ENCODE measurements at places on chromosomes 16 and 17. TPM values are rescaled to one million over a fixed set of nuclear protein-coding genes. Genes with fewer than 3 reads are reported as not detected.

- 0 out of 2 replicates have a peak, but pooled peaks cover 3% of the 10 kb centered on the region for H3K36me3 ChIP-seq
- DNase-seq, result peak; percentile 76
- H3K27me3 ChIP-seq, result no peaks in the 10 kb centered on the region
These were observed 17.4 kb upstream of the C17orf107 start for GRCh38 chr17:4881761-4882555.

GRCh38 chr17:78759203-78759968 is 22.7 kb downstream of the CYTH1 start:
- H3K27ac ChIP-seq, result no peak overlapping the region
- no peaks in the 10 kb centered on the region for H3K4me1 ChIP-seq
- H3K27me3 ChIP-seq, result no peaks in the 10 kb centered on the region
- no peak overlapping the region for H3K4me3 ChIP-seq

DNA sequence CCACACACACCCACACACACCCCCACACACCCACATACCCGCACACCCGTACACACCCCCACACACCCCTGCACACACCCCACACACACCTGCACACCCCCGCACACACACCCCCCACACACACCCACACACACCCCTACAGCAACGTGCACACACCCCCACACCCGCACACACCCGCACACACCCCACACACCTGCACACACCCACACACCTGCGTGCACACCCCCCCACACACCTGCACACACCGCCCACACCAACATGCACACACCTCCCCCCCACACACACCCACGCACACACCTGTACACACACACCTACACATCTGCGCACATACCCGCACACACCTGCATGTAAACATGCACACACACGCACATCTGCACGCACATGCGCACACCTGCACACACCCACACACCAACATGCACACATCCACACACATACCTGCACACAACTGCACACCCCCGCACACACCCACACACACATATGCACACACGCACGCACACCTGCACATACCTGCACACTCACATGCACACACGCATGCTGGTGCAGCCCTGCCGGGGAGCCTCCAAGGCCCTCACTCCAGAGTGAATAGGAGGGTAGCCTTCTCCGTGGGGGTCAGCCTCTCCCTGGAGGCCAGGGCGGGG is 7.5 kb downstream of the ASPSCR1 start:
- no peak for DNase-seq
- no peaks in the 10 kb centered on the region for H3K36me3 ChIP-seq
- H3K4me3 ChIP-seq, result no peak overlapping the region
- no peaks in the 10 kb centered on the region for H3K27me3 ChIP-seq

GRCh38 chr16:3021449-3022207 is 1.5 kb downstream of the TNFRSF12A start:
- no peaks in the 10 kb centered on the region for H3K27me3 ChIP-seq
- peaks cover 8% of the 10 kb centered on the region for H3K4me1 ChIP-seq
- H3K4me3 ChIP-seq, result peak overlapping the region; percentile 76

DNA sequence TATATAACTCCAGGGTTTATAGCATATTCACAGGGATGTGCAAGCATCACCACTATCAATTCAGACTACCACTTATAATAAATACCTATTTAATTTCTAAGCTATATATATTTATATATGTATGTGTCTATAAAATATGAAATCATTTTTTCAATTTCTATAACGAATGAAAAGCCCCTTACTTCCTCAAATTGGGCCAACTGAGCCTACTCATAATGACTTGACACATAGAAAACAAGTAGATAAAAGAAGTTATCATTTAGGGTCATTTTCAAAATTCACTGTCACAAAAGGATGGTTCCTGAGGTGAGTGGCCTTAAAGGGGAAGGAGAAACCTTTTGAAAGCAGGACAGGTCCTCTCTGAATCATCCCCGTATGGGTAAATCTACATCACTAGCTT is 114.1 kb downstream of the ADCY9 start:
- H3K4me1 ChIP-seq, result no peaks in the 10 kb centered on the region
- no peak for DNase-seq
- H3K27me3 ChIP-seq, result no peaks in the 10 kb centered on the region
- H3K36me3 ChIP-seq, result no peaks in the 10 kb centered on the region
- no peak overlapping the region for H3K27ac ChIP-seq
- H3K4me3 ChIP-seq, result no peak overlapping the region

GRCh38 chr17:67588326-67588725 is 129.4 kb upstream of the NOL11 start:
- no peak overlapping the region for H3K4me3 ChIP-seq
- H3K4me1 ChIP-seq, result peaks cover 20% of the 10 kb centered on the region
- no peak overlapping the region for H3K27ac ChIP-seq
- no peaks in the 10 kb centered on the region for H3K36me3 ChIP-seq

- DNase-seq, result no peak
- H3K36me3 ChIP-seq, result no peaks in the 10 kb centered on the region
- no peak overlapping the region for H3K27ac ChIP-seq
- H3K27me3 ChIP-seq, result 0 out of 2 replicates have a peak, but pooled peaks cover 6% of the 10 kb centered on the region
These were observed 109.4 kb downstream of the CDYL2 start for GRCh38 chr16:80695020-80695419.

- no peak overlapping the region for H3K27ac ChIP-seq
- no peak for DNase-seq
- H3K4me1 ChIP-seq, result peaks cover 34% of the 10 kb centered on the region
- H3K4me3 ChIP-seq, result no peak overlapping the region
- no peaks in the 10 kb centered on the region for H3K27me3 ChIP-seq
- peaks cover 13% of the 10 kb centered on the region for H3K36me3 ChIP-seq
These were observed 7.4 kb downstream of the RPL13 start for GRCh38 chr16:89567656-89568594.

DNA sequence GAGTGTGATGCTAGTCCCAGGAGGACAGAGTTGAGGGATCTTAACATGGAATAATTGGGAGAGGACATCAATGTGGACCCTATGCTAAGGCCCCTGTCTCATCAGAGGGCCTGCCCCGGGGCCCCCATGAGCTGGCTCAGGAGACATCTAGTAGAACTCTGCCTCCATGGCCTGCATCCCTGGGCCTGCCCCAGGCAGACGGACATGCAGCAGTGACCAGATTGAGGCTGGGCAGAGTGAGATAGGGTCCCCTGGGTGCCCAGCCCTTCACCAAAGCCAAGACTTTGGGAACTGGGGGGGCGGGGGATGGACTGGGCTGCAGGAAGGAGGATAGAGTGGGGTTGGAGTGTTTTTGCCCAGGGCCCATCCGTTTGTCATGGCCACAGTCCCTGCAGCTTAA is 115.2 kb downstream of the CCDC182 start:
- H3K27ac ChIP-seq, result no peak overlapping the region
- peaks cover 45% of the 10 kb centered on the region for H3K27me3 ChIP-seq
- no peaks in the 10 kb centered on the region for H3K36me3 ChIP-seq
- no peak overlapping the region for H3K4me3 ChIP-seq
- no peak for DNase-seq

DNA sequence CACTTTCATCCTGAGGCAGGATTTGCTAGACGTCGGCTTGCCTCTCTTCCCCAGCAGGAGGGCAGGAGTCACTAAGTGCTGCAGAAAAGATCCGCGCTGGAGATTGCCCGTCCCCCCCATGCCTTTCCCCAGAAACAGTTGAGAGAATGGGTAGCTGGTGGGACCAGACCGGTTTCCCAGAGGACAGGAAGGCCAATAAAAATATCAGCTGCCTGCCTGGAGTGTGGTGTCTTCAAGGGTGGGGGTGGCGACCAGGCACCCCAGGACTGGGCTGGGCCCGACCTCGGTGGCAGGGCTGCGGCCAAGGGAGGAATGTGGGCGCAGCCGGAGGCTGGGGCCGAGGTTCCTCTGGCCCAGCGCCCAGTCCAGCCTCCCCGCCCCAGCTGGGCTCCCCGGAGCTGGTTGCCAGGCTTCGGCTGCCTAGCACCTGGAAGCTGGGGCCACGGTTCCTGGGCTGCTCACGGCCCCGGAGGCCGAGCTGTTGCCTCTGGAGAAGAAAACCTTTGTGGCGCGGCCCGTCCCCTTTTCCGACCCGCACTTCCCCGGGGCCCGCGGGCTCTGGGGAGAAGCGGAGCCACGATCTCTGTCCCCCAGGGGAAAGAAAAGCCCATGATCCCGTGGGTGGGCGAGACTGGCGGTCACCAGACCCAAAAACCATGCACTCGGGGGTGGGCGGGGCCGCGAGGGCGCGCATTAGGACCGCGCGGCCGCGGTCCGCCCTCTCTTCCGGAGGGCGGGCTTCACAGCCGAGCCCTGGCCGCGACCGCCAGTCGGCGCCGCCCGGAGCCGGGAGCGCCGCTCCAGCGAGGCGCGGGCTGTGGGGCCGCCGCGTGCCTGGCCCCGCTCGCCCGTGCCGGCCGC is at the start of gene TRAF4:
Gene TRAF4 (plus strand): TSS at position 769 of the 861 bp plus-strand sequence. CDS start 102 bp downstream, outside the sequence.
- H3K27me3 ChIP-seq, result no peaks in the 10 kb centered on the region
- DNase-seq, result peak; percentile 94
- H3K36me3 ChIP-seq, result peaks cover 12% of the 10 kb centered on the region
- peak within 1 kb of the TSS; percentile 97 for H3K4me3 ChIP-seq
- H3K4me1 ChIP-seq, result peaks cover 42% of the 10 kb centered on the region

- DNase-seq, result no peak
- H3K4me3 ChIP-seq, result no peak overlapping the region
- no peaks in the 10 kb centered on the region for H3K36me3 ChIP-seq
- no peak overlapping the region for H3K27ac ChIP-seq
- no peaks in the 10 kb centered on the region for H3K27me3 ChIP-seq
- no peaks in the 10 kb centered on the region for H3K4me1 ChIP-seq
These were observed 21.5 kb downstream of the MYH11 start for GRCh38 chr16:15835136-15835878.

GRCh38 chr16:89164436-89164835 is 7.1 kb upstream of the CDH15 start:
- H3K27me3 ChIP-seq, result no peaks in the 10 kb centered on the region
- peaks cover 6% of the 10 kb centered on the region for H3K4me1 ChIP-seq
- no peak overlapping the region for H3K27ac ChIP-seq
- H3K4me3 ChIP-seq, result no peak overlapping the region
- H3K36me3 ChIP-seq, result no peaks in the 10 kb centered on the region

- no peak overlapping the region for H3K4me3 ChIP-seq
- H3K27me3 ChIP-seq, result no peaks in the 10 kb centered on the region
- no peaks in the 10 kb centered on the region for H3K36me3 ChIP-seq
- H3K27ac ChIP-seq, result no peak overlapping the region
- DNase-seq, result no peak
- H3K4me1 ChIP-seq, result no peaks in the 10 kb centered on the region
These were observed 11.7 kb downstream of the GAA start for GRCh38 chr17:80113033-80113484.

DNA sequence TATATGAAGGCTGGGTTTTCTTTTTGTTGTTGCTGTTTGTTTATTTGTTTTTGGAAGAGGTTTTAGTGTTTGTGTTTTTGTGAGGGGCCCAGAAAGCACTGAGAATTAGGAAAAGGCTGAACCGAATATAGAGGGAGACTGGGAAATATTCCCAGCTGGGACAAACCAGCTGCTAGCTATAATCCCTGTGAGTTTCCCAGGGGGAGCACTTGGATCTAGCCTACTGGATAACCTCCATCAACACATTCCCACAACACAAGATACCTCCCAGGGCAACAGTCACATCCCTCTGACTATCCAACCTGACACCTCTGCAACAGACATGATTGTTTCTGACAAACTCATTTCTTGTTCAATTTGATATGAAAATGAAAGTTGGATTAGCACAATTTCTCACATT is 16.7 kb downstream of the CDH11 start:
- DNase-seq, result no peak
- no peaks in the 10 kb centered on the region for H3K27me3 ChIP-seq

DNA sequence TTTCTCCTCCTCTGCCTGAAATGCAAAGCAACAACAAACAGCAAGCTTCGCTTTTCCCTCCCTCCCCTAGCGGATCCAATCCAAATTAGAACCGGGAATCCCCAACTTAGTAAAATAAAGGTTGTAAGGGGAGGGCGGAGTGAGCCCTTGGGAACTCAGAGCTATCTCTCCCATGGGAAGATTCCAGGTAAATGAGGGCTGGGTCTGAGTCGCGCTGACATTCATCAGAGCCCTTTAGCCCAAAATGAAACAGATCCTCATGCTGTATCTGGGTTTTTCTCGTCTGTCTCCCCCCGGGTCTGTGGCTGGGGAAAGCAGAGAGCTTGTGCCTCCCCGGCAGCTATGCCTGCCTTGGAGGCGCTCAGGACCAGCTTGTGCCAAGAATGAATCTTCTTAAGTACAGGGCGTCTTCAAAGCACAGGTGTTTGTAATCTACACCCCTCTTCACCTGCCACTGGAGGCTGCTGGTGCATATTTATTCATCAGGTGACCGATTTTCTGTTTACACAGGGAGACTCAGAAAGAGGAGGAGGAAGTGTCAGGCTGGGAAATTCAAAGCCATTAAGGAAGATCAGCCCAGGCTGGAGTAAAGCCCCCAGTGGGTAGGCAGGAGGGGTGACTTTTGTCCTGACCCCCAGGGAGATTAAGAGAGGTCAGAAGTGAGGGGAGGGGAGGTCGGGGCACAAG is 55.0 kb upstream of the GSE1 start:
- H3K36me3 ChIP-seq, result no peaks in the 10 kb centered on the region
- H3K27me3 ChIP-seq, result no peaks in the 10 kb centered on the region
- peaks cover 39% of the 10 kb centered on the region for H3K4me1 ChIP-seq
- H3K27ac ChIP-seq, result peak overlapping the region; percentile 61
- peak overlapping the region; percentile 72 for H3K4me3 ChIP-seq

- DNase-seq, result peak; percentile 56
- H3K27me3 ChIP-seq, result no peaks in the 10 kb centered on the region
- H3K27ac ChIP-seq, result peak overlapping the region; percentile 95
- H3K4me1 ChIP-seq, result peaks cover 53% of the 10 kb centered on the region
- no peaks in the 10 kb centered on the region for H3K36me3 ChIP-seq
These were observed 30.9 kb downstream of the FAM222B start for GRCh38 chr17:28811651-28812090.

DNA sequence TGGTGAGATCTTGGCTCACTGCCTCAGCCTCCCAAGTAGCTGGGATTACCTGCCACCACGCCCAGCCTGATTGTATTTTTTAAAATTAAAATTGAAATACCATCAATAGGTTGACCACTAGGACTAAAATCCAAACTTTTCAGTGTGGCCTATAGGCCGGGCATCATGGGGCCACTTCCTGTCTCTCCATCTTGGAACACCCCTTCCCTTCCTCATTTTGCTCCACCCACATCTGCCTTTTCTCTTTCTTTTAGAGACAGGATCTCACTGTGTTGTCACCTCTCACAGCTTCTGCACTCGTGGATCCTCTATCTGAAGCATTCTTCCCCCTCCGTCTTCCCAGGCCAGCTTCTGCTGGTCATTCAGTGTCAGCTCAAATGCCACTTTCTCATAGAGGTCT is 57.0 kb downstream of the BMERB1 start:
- no peak overlapping the region for H3K27ac ChIP-seq
- no peak for DNase-seq
- H3K4me1 ChIP-seq, result peaks cover 21% of the 10 kb centered on the region
- H3K36me3 ChIP-seq, result no peaks in the 10 kb centered on the region
- H3K4me3 ChIP-seq, result no peak overlapping the region
- no peaks in the 10 kb centered on the region for H3K27me3 ChIP-seq

GRCh38 chr16:52584354-52585320 is 37.7 kb upstream of the TOX3 start:
- H3K27me3 ChIP-seq, result no peaks in the 10 kb centered on the region
- H3K27ac ChIP-seq, result no peak overlapping the region
- DNase-seq, result no peak

GRCh38 chr17:33982909-33983308 is 272.2 kb upstream of the CCL2 start:
- no peak for DNase-seq
- no peak overlapping the region for H3K4me3 ChIP-seq
- H3K4me1 ChIP-seq, result no peaks in the 10 kb centered on the region
- no peaks in the 10 kb centered on the region for H3K36me3 ChIP-seq
- no peak overlapping the region for H3K27ac ChIP-seq

The KCNJ18 gene
- total RNA-seq, result not detected

The MT4 gene
- total RNA-seq, result not detected

The SPNS3 gene
- total RNA-seq, result 15.9 TPM

The PLCG2 gene
- 7.9 TPM for total RNA-seq

The STARD3 gene
- 47.7 TPM for total RNA-seq

The G6PC1 gene
- total RNA-seq, result not detected

The RNF213 gene
- total RNA-seq, result 179 TPM

The KRTAP2-3 gene
- total RNA-seq, result 0.57 TPM
